GF-D8 (cell line): ENCODE measurements at places on chromosomes 2 and 18.

- DNase-seq = no peak
These were observed 116.2 kb downstream of the GATA6 start for GRCh38 chr18:22285361-22286140.

GRCh38 chr2:189076572-189076971 lies 102.4 kb downstream of the COL3A1 start:
- DNase-seq = no peak

GRCh38 chr2:134402410-134402809 lies 148.5 kb downstream of the MGAT5 start:
- DNase-seq = peak; percentile 89

DNA sequence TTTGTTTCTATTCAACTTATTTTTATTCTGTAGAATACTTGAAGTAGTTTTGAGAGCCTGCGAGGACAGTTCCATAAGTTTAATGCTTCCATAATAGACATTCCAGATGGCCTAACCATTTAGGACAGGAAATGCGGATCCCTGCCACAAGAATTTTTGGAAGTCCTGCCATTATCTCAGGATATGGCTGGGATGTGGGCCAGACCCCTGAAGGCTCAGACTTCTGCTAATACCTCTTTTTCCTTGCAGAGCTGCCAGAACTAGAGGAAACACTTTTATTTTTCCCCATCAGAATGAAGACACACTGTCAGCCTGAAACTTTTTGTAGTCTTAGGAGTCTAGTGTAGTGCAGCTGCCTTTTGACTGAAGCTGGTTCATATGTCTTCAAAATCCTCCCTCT lies 806.5 kb downstream of the TDRD15 start:
- DNase-seq = no peak

GRCh38 chr2:130963196-130963848 lies 126.6 kb downstream of the ARHGEF4 start:
- DNase-seq = no peak

DNA sequence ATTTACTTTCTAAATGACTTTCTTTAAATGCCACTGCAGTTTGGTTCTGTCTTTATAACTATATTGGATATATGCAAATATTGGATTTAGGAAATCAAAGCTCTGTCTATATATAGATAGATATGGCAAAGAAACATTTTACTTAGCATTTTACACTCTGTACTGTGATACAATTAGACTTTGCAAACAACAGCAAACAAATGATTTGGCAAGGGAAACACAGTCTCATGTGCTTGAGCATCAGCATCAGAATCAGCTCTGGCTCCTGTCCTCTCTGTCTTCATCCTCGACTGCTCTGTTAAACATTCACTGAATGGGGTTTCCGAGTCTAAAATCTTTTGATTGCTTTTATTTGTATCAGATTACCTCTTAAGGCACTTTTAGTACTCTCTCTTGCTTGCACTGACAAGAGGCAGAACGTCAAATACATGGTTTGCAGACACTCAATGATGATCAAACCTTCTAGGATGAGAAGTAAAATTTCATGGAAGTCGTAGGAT lies 176.8 kb upstream of the LRP1B start:
- no peak for DNase-seq

DNA sequence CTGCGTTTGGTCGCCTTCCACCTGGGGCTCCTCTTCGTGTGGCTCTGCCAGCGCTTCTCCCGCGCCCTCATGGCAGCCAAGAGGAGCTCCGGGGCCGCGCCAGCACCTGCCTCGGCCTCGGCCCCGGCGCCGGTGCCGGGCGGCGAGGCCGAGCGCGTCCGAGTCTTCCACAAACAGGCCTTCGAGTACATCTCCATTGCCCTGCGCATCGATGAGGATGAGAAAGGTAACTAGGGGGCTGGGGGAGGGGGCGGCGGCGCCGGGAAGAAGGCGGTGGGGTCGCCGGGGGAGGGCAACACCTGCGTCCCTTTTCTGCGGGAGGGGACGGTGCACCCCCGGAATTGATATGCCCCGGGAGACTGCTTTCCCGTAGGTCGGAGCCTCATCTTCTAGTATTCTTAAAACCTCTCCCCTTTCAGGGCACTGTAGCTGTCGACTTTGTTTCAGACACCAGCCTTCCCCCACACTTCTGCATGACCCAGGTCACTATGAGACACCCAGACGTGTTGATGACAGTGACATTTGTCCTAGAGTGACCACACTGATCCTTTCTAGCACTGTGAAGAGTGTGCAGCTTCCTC lies 755 bp downstream of the SPAST start:
- DNase-seq = no peak

GRCh38 chr2:148555622-148556294 lies 88.8 kb upstream of the EPC2 start:
- DNase-seq = no peak

DNA sequence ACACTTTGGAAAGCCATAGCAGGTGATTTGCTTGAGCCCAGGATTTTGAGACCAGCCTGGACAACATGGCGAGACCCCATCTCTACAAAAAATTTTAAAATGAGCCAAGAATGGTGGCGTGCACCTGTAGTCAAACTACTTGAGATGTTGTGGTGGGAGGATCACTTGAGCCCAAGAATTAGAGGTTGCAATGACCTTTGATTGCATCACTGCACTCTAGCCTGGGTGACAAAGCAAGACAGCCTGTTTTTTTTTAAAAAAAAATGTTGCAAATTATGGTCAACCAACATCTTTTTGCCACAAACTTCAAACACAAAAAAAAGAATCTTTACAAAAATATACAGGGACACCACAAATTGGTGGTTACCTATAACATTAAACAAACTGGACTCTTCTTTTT lies 40.3 kb downstream of the MEX3C start:
- peak; percentile 18 for DNase-seq

DNA sequence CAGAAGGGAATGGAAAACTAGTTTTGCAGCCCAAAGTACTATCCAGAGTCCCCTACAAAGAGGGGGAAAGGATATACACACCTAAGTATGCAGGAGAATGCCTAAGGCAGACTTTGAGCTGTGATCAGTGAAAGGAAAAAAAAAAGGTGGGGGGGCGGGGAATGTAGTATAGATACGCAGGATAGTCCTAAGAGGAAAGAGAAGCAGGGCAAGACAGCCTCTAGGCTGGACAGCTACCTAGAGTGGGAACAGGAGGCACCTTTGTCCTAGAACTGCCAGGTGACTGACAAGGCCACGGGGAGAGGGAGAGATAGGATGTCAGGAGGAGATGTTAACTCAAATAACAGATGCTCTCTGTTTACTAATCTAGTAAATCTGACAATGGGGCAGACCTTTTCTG lies 6.0 kb downstream of the REEP1 start:
- no peak for DNase-seq

- DNase-seq = no peak
These were observed 203.6 kb downstream of the NCKAP5 start for GRCh38 chr2:133364636-133365035.

DNA sequence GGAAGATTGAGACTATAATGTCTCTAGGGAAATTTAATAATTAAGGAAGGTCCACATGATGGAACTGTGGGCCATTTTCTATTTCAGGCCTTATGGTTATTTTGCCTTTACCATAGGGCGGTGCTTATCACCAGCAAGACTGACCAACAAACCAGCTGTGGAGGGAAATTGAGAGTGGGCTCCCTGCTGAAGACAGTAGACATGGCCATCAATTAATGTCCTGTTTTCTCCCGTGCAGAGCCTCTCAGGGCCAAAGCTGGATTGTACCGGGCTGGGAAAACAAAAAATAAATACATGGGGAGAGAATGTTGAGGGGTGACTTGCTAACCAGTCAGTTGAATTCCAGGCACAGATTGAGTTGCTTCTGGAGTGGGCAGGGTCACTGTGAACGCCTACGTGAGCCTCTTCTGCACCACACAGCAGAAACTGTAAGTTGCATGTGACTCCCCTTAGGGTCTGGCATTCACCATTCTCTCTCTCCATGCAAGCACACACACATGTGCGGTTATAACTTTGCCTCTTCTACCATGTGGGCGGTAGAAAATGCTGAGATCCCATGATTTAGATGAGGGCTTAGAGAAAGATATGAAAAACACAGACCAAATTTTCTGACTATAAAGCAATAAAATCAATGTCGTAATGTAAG lies 128.5 kb downstream of the COPS8 start:
- no peak for DNase-seq

GRCh38 chr2:40240070-40240469 lies 211.8 kb downstream of the SLC8A1 start:
- DNase-seq = no peak
